ENCODE measurements at places on chromosomes 13 and 19.

DNA sequence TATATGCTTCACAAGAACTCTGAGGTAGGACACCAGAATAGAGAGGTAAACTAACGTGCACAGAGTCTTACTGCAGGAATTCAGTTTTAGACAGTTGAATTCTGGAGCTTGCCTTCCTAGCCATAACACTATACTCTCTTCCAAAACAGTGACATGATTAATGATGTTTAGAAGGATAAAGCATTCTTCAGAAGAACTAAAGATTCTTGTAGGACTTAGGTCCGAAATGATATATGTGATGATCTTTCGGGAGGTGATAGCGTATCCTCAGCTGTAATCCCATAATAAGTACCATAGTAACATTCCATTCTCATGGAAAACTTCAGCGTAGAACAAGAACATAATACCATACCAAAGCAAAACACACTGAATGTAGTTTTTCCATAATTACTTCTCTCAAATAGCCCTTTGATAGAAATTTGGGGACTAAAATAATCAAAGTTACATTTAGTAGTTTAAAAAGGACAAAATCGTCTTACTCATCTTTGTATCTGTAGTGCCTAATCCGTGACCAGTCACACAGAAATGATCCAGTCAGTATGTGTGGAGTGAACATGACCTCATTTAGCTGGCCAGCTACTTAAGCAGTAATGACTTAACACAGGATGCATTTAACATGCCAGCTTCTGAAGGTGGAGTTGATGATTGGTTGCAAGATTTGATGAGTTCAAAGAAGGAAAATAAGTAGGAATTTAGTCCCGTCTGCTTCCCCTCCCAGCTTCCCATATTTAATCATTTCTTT, 38.4 kb downstream of the PIBF1 start:
- DNase-seq, result no peak

- DNase-seq, result no peak
Observed at GRCh38 chr13:22690756-22691155, 490.0 kb upstream of the SGCG start.

DNA sequence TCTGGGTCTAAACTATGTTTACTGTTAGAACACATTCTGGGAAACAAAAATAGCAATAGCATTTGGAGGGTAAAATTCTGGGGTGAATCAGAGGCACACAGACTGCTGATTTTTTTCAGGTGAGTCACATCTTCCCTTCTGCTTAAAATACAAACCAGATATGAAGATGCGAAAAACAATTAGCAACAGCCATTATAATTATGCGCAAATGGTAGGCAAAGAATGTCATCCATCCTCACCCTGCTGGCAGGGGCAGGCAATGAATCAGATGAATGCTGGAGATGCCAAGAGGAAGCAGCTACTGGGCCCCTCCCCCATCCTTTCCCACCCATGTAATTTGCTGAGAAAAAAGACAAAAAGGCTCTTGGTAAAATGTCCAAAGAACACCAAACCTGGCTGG, 282.9 kb downstream of the KLF5 start:
- no peak for DNase-seq

GRCh38 chr13:109346060-109346459, 440.3 kb downstream of the IRS2 start:
- no peak for DNase-seq

Measured in KBM-7 (cell line).